Activated T-helper 2 cell treated with anti-CD3 and anti-CD28 coated beads, Interferon-gamma antibody, Interleukin-2, Interleukin-4, amounts not matched to agents 10 μg/mL and 5 μg/mL and 100 μg/mL, durations not matched to agents 14 hours and 24 hours and 36 hours (primary cell): ENCODE measurements at places on chromosomes 2 and 18.

DNA sequence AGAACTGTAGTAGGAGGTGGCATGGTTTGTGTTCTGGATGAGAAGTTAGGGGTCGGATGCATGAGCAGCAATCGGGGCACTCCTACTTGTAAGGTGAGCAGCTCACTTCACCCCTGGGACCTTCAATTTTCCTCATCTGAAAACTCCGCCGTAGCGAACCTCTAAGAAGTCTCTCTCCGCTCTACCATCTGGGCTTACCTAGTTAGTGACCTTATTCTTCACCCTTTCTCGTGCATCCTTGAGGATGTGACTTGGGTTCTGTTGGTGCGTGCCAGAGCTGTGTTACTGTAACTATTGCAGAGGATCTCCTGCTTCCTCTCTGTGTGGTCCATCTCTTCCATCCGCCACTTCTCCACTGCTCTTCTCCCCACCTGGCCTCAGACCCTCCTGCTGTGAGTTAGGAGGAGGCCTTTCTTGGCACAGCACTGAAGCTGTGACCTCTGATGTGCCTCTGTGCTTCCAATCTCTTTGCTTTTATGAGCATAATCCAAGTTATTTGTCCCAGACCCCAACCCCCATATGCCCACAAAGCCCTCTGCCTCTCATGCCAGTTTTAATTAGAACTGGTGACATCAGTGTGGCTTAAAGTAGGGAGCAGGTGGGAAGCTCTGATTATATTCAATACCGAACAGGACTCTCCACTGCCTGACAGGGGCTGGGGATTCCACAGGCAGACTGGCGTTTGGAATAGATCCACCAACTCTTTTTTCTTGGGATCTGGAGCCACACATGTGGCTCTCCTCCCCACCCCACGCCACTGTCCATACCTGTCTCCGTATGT lies 178.4 kb downstream of the BCL2 start:
- no peak for DNase-seq

DNA sequence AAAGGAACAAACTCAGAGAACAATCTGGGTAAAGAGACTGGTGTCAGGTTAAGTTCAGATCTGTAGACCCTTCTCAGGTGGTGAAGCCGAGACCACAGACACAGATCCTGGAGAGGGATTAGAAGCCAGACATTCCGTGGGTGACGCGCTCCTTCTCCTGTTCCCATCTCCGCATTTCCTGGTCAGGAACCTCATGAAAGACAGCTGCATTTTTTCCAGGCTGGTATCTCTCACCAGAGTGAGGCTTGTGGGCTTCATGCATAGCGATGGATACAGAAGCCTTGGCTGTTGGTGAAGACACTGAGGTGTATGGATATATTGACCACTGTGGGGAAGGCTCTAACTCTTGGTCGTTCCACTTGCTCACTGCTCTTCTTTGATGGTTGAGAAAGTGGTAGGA lies 152.6 kb downstream of the FAM210A start:
- DNase-seq: no peak

GRCh38 chr2:18987016-18987415 lies 371.4 kb downstream of the OSR1 start:
- DNase-seq: no peak

GRCh38 chr18:32909798-32910561 lies 137.2 kb upstream of the KLHL14 start:
- no peak for DNase-seq

DNA sequence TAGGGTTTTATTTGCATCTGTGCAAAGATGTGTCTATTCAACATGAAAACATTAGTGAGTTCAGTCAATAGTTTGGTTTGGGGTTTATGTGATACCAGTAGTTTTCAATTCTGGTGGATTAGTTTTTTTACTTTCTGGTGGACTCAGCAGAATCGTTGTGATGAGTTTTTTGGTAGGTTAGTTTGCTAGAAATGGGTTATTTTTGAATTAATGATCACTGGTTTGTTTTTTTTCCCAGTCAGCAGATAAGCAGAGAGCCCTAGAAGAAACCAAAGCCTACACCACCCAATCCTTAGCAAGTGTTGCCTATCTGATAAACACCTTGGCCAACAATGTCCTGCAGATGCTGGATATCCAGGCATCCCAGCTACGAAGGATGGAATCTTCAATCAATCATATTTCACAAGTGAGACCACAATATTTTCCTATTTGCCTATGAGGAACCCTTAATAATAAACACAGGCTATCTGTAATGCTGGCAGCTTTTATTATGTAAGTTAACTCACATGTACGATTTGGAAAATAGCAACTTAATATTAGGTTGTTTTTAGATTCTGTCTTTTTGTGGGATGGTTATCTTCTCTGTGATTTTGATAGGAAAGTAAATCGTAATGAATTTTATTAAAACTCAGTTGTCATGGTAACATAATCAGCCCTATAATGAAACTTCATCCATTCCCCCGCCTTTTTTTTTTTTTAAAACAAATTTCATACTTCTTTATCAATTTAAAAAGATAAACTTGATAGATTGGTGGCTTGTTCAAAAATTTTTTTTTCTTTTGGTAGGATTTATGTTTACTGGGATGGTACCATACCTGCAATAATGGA lies 38.7 kb downstream of the ABI2 start:
- no peak for DNase-seq

DNA sequence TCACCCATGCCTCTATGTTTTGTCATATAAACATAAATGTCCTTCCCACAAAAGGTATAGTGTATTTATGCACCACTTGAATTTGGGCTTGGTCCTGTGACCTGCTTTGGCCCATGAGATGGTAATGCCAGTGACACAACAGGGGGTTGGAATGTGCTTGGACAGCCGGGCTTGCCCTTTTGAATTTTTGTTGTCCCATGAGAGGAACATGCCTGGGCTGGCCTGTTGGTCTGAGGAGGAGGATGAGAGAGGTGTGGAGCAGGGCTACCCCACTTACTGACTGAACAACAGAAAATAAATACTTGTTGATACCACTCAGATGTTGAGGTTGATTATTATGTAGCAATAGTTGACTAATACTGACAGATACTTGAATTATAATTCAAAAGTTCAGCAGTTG lies 63.2 kb upstream of the TCF4 start:
- DNase-seq: no peak

DNA sequence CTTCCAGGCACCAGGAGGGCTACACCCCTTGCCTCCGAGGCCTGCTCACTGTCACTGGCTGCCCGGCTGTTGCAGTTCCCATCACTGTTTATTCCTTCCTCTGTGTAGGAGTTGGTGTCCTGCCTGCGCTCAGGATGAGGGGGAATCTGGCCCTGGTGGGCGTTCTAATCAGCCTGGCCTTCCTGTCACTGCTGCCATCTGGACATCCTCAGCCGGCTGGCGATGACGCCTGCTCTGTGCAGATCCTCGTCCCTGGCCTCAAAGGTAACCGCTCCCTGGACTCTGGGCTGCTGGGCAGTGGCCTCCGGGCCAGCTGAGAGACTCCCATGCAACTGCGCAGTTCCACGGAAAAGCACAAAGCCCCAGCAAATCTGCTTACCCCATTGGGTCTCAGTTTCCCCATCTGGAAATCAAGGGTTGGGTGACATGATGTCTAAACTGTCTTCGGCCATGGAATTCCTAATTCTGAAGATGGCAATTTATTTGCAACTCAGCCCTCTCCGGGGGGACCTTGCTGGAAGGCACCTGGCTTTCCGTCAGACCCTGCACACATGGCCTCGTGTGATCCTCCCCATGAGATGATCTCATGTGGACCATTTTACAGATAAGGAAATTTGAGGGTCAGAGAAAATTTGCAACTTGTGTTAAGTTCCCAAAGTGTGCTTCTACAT lies 9.4 kb downstream of the COLEC11 start:
- DNase-seq: no peak

DNA sequence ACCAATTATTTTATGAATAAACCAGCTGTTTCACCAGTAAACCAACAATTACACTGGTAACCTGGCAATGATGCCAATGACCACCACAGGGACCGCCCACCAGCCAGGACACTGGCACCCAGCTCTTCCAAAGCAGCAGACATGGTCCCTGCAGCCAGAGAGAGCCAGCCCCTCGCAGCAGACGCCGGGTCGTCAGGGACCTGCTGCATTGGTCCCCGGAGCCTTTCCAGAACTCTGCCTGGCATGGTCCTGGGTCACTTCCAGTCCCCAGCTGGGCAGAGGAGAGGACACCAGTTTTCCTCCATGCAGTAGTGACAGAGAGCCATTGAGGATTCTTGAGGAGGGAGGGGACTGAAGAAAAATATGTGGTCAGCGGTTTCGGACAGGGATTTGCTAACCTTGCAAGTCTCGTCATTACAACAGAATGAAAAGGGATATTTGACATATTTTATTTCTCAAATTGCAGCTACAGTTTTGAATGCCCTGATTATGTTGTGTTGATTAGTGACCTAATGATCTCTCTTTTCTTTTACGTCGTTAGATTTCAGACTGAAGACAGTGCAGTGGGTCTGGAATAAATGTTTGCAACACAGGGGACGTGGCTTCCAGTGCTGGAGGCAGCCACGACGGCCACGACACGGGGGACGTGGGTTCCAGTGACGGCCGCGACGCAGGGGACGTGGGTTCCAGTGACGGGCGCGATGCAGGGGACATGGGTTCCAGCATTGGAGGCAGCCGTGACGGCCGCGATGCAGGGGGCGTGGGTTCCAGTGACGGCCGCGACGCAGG lies 154.5 kb downstream of the TPO start:
- no peak for DNase-seq

- no peak for DNase-seq
Measured at GRCh38 chr18:8912348-8913326, 189.9 kb upstream of the NDUFV2 start.

DNA sequence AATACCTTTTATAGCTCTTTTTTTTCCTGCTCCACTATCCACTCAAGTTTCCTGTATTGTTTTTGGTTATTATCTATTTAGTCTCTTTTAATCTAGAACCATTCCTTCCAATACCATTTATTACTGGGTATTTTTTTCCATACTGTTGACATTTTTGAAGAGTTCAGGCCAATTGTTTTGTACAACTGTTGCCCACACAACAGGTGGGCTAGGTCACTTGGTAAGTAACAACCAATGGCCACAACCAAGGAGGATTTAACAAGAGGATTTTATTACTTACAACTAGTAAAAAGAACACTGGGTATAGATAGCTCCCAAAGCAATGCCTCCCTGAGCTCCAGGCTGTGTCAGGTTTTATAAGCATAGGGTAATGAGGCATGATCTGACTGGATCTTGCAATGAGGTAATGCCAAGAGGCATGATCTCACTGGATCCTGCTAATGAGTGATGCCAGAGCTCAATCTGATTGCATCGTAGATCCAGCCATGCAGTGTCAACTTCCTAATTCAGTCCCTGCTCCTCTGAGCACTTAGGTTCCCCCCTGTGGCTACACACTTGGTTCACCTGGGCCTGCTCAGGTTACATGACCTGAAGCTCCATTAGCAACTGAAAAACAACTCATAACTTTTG lies 7.1 kb upstream of the CEP68 start:
- no peak for DNase-seq

DNA sequence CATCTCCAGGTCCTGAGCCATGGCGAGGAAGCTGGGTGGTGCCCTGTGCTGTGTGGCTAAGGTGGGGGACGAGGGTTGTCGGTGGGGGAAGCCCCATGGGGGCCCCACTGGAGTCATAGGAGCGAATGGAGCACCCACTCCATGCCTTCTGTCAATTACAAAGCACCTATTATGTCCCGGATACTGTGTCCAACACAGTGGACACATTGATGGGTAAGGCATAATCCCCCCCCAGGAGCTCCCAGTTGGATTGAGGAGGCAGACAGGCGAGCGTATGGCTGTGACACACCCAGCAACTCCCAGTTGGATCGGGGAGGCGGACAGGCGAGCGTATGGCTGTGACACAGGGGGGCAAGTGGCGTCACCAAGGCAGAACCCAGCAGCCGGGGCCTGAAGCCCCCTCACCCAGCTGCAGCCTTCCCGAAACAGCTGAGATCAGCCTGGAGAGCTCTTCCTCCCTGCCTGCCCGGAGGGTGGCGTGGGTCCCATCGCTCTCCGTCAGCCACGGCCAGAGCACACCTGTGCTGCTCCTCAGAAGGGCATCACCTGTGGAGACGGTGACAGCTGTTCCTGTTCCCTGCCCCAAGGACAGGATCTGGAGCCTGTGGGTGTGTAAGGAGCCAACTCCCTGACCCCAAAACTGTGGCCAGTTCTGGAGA lies 69.6 kb downstream of the HPCAL1 start:
- DNase-seq: no peak

DNA sequence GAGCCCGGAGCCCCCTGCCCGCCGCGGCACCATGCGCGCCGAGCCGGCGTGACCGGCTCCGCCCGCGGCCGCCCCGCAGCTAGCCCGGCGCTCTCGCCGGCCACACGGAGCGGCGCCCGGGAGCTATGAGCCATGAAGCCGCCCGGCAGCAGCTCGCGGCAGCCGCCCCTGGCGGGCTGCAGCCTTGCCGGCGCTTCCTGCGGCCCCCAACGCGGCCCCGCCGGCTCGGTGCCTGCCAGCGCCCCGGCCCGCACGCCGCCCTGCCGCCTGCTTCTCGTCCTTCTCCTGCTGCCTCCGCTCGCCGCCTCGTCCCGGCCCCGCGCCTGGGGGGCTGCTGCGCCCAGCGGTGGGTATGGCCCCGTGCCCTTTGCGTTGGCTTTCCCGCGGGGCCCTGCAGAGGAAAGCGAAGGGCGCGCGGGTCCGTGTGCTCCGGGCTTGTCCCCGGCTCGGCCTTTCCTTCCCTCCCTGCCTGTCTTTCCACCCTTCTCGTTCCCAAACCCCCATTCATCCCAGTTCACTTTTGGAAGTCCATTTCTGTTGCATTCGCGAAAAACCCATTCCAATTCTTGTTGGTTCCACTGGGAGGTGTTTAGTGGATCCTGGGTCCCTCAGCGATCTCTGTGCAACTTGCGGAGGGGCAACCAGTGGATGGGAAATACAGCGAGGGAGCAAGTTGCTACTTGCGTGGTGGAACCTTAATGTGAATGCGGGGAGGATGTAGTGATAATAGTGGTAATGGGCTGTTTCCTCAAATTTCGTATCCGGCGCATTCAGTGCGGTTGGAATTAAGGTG lies 599 bp downstream of the ADAM23 start:
- DNase-seq: no peak

DNA sequence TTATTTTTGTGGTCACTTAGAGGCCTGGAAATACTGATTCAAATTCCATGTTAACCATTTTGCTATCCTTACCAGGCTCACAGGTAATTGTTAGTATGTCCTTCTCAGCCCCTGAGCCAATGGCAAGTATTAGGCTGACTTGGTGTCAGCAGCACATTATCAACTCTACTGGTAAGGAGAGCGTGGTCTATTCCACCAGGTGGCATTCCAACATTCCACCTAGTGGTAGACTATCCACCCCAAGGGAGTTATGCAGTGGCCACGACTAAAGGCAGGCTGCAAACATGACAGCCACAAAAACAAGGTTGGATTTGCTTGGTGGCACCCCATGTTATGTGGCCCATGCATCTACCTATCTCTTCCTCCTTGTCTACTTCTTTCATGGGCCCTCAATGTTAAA lies 31.8 kb upstream of the GCC2 start:
- DNase-seq: no peak

- no peak for DNase-seq
Measured at GRCh38 chr2:102726128-102727087, 35.4 kb upstream of the TMEM182 start.
